ENCODE measurements at places on chromosomes 6 and 20. TPM values are rescaled to one million over a fixed set of nuclear protein-coding genes. Genes with fewer than 3 reads are reported as not detected.

HLA-DOB gene
- total RNA-seq = 13.9 TPM

ELOVL4 gene
- total RNA-seq = 3.9 TPM

RAET1G gene
- total RNA-seq = not detected

HTR1E gene
- total RNA-seq = not detected

SSTR4 gene
- total RNA-seq = not detected

ZBP1 gene
- total RNA-seq = 4.8 TPM

FOXF2 gene
- not detected for total RNA-seq

NKAPL gene
- total RNA-seq = 0.45 TPM

ARMH2 gene
- total RNA-seq = 1.3 TPM

TRDN gene
- total RNA-seq = not detected

WDR27 gene
- 59.1 TPM for total RNA-seq

CENPW gene
- 36.2 TPM for total RNA-seq

ATXN1 gene
- 56.4 TPM for total RNA-seq

MMP24 gene
- not detected for total RNA-seq

OOEP gene
- not detected for total RNA-seq

ADAM33 gene
- total RNA-seq = not detected

HAO1 gene
- not detected for total RNA-seq

FAM217A gene
- not detected for total RNA-seq

SLC35B3 gene
- total RNA-seq = 14.1 TPM

CRISP3 gene
- not detected for total RNA-seq

OR12D3 gene
- not detected for total RNA-seq

ABHD16B gene
- not detected for total RNA-seq

UST gene
- 1.6 TPM for total RNA-seq

UFL1 gene
- 16.0 TPM for total RNA-seq

CAP2 gene
- not detected for total RNA-seq

PRSS16 gene
- not detected for total RNA-seq

APOBEC2 gene
- total RNA-seq = not detected

OR2H1 gene
- not detected for total RNA-seq

RSPO3 gene
- not detected for total RNA-seq

CYP39A1 gene
- total RNA-seq = not detected

SIRPB1 gene
- not detected for total RNA-seq

CCND3 gene
- 382 TPM for total RNA-seq

Measured in natural killer cell treated with Interleukin-12 subunit alpha and Interleukin-12 subunit beta and Interleukin-15 and Interleukin-18, amount 100 ng/mL, for 72 hours (primary cell).